G401 (cell line): ENCODE measurements at places on chromosomes 2 and 18. TPM values are rescaled to one million over a fixed set of nuclear protein-coding genes. Genes with fewer than 3 reads are reported as not detected.

Gene IL18R1
- total RNA-seq, result not detected in 2 replicates

Gene STRADB
- 276 and 285 TPM in 2 replicates for total RNA-seq

Gene GPC1
- total RNA-seq, result 35.8 and 39.1 TPM in 2 replicates

Gene TMEM17
- total RNA-seq, result 1.3 and 2.4 TPM in 2 replicates

Gene CEP76
- 21.7 and 22.4 TPM in 2 replicates for total RNA-seq

Gene ZNF804A
- not detected in 2 replicates for total RNA-seq

Gene PRSS56
- total RNA-seq, result not detected in 2 replicates

Gene CYS1
- total RNA-seq, result 11.2 and 14.1 TPM in 2 replicates

Gene ZNF521
- total RNA-seq, result 29.4 and 87.6 TPM in 2 replicates

Gene GPBAR1
- not detected in 2 replicates for total RNA-seq

Gene ICOS
- not detected in 2 replicates for total RNA-seq

Gene SERPINB3
- not detected in 2 replicates for total RNA-seq

Gene CCDC85A
- total RNA-seq, result 0.80 TPM in 1 of 2 replicates, not detected in the other

Gene MDH1B
- 2.6 and 6.9 TPM in 2 replicates for total RNA-seq

Gene TM4SF20
- total RNA-seq, result not detected in 2 replicates

Gene NETO1
- not detected in 2 replicates for total RNA-seq

Gene CSRNP3
- not detected in 2 replicates for total RNA-seq

Gene PARD6G
- total RNA-seq, result 8.3 and 9.2 TPM in 2 replicates

Gene GPR155
- 0.20 and 0.37 TPM in 2 replicates for total RNA-seq

Gene UGT1A5
- total RNA-seq, result not detected in 2 replicates

Gene ALLC
- total RNA-seq, result not detected in 2 replicates

Gene BOLL
- not detected in 2 replicates for total RNA-seq

Gene POTEJ
- total RNA-seq, result not detected in 2 replicates

Gene GREB1
- total RNA-seq, result 7.9 and 14.7 TPM in 2 replicates

Gene MRPL19
- 91.3 and 117 TPM in 2 replicates for total RNA-seq

Gene RGPD4
- total RNA-seq, result 0.03 TPM in 1 of 2 replicates, not detected in the other

Gene GALNT1
- 192 and 279 TPM in 2 replicates for total RNA-seq

Gene TBR1
- not detected in 2 replicates for total RNA-seq

Gene ATP5F1A
- 912 and 973 TPM in 2 replicates for total RNA-seq

Gene SLC11A1
- total RNA-seq, result 0.12 and 0.27 TPM in 2 replicates

Gene EVX2
- total RNA-seq, result not detected in 2 replicates

Gene CIB4
- not detected in 2 replicates for total RNA-seq

Gene PROKR1
- total RNA-seq, result not detected in 2 replicates

Gene UGT1A10
- total RNA-seq, result not detected in 2 replicates

Gene PID1
- not detected in 2 replicates for total RNA-seq

Gene KCNE4
- not detected in 2 replicates for total RNA-seq

Gene DGUOK
- total RNA-seq, result 57.2 and 68.9 TPM in 2 replicates

Gene UPP2
- total RNA-seq, result not detected in 2 replicates

Gene OSR1
- 0.07 TPM in 1 of 2 replicates, not detected in the other for total RNA-seq

Gene ANKRD62
- not detected in 2 replicates for total RNA-seq

Gene TRIB2
- 5.4 and 10.5 TPM in 2 replicates for total RNA-seq

Gene ORC2
- 30.3 and 61.4 TPM in 2 replicates for total RNA-seq

Gene MZT2B
- 259 and 438 TPM in 2 replicates for total RNA-seq

Gene NEU2
- not detected in 2 replicates for total RNA-seq

Gene ALPP
- total RNA-seq, result 6.2 and 9.0 TPM in 2 replicates

Gene IL1R2
- not detected in 2 replicates for total RNA-seq

Gene DYNC2LI1
- 22.4 and 27.8 TPM in 2 replicates for total RNA-seq

Gene UGT1A1
- total RNA-seq, result not detected in 2 replicates

Gene IL1A
- not detected in 2 replicates for total RNA-seq

Gene PDE1A
- total RNA-seq, result 1.1 and 10.9 TPM in 2 replicates

Gene GEN1
- total RNA-seq, result 8.7 and 15.9 TPM in 2 replicates
